Common myeloid progenitor, CD34-positive (primary cell): ENCODE measurements at places on chromosomes 11 and 22.
A peak's percentile ranks its signal among the peaks of the same experiment; 100 is the strongest.

DNA sequence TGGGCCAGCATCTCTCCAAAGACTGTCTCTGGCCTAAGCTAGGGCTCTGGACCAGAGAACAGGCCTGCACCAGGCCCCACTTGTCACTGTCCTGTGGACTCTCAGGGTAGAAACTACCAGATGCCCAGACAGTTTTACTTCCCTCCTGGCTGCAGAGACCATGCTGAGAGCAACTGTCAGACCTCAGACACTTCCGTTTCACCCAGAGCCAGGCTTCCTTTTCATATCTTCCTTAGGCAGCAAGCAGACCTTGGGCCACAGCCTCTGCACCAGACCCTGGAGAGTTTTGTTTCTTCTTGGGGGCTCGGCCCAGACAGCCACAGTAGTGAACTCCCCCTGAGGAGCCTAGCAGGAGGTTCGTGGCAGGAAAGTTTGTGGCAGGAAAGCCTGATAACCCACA, 12.1 kb upstream of the FCHSD2 start:
- DNase-seq = peak; percentile 100

GRCh38 chr11:20097319-20098221, 62.7 kb downstream of the DBX1 start:
- DNase-seq = peak; percentile 21

DNA sequence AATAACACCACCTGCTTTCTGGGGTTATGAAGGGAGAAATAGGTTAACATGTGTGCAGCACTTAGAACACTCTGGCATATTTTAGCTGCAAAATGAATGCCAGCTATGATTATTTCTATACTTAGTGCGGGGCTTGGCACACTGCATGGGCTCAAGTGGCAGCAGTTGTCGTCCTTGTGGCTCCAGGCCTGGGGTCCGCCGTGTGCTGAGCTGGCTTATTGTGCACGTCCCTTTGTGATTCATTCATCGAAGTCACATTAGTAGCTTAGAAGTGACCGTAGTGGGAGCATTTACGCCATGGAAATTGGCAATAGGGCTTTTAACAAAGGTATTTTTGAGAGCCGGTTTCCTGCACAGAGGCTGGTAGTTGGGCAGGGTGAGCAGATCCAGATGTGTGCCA, 4.2 kb downstream of the RASD2 start:
- DNase-seq = no peak

DNA sequence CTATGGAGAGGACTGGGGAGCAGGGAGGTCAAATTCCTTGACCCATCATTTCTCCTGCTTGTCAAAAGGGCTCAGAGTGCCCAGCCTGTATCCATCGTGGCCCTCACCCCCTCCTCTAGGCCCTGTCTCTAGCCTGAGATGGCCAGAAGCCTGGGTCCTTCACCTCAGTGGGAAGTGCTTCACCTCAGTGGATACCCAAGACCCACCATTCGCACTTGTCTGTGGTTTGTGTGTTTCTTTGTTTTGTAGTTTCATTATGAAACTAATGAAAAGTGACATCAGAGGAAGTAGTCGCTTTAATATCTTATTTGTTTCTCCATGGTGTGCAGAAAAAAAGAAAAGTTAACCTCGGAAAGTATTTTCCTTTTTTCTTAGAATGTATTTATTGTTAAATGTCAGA, 194.0 kb upstream of the CADM1 start:
- no peak for DNase-seq

DNA sequence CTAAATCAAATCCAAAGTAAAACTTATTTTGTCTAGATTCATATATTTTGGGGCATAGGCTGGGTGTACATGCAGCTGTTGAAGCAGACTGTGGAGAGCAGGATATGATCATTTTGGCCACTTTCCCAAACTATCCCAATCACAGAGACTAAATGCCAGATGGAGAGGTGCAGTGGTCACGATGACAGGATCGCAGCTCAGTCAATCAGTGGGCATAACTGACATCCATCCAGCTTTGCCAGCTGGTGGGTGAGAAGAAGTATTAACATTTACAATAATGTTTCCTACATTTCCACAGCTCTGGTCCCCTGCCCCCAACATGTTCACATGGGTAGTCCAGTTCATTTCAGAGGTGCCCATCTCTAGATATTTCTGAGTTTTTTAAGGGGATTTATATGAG, 255.5 kb upstream of the SESN3 start:
- no peak for DNase-seq

- peak; percentile 22 for DNase-seq
Observed at GRCh38 chr11:28697920-28698827, 590.0 kb downstream of the METTL15 start.

GRCh38 chr11:60347084-60347797, 20.2 kb downstream of the MS4A6E start:
- no peak for DNase-seq

- no peak for DNase-seq
Observed at GRCh38 chr22:30452861-30453260, 19.0 kb downstream of the SEC14L3 start.

DNA sequence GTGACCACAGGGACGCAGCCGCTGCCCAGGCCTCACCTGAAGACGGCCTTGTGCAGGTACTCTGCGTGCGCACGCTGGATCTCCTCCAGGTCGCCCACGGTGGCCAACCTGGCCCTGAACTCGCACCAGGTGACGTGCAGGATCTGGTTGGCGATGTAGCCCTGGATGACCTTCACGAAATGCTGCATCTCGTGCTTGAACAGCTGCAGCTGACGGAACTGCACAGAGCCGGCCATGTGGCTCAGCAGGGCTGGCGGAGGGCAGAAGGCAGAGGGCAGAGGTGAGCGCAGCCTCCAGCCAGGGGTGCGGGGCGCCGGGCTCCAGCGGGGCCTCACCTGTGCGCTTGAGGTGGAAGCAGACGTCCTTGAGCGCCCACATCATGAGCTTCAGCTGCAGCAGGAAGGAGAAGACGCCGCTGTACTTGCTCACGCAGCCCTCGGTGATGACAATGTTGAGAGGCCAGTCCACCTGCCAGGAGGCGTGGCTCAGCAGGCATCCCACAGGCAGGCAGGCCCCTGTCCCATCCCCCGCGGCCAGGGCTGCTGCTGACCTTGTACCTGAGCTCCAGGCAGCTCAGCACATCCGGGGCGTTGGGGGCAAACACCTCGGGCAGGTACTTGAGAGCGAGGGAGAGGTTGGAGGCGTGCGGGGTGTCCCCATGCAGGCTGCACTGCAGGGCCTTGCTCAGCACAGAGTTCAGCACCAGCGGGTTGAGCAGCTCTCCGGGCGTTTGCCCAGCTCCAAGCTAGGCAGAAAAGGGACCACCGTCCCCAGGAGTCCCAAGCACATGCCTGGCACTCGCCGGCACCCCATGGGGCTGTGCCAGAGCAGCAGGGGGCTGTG, 17.6 kb downstream of the SELENOO start:
- no peak for DNase-seq

- no peak for DNase-seq
Observed at GRCh38 chr11:63846897-63847296, 8.0 kb downstream of the MARK2 start.

DNA sequence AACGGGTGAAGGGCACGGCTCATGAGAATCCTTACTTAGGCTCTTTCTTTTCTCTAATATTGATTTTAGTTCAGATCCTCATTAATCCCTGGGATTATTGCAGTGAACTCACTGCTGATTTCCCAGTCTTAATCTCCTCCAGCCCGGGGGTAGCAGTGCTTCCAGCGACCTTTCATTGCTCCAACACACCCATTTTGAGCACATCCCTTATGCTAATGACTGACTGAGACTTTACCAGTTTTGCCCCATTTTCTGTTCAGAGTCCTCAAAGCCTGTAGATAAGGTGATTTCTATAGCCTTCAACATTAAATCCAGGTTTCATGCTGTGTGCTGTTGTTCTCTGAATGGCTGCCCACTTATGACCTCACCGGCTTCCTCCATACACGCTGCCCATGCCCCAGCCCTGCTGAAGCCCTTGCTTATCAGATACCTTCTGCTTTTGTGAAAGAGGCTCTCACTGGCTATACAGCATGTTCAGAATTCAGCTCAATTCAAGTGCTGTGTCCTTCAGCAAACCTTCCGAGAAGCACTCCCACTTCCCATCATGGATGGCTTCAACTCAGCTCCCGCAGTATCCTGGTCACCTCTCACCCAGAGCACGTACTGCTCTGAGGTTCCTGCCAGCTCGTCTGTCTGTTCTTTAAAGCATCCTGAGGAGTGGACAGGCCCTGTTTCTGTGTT, 49.0 kb downstream of the PPFIA1 start:
- no peak for DNase-seq

- no peak for DNase-seq
Observed at GRCh38 chr11:16982809-16983208, 31.4 kb downstream of the PLEKHA7 start.
